ENCODE measurements at places on chromosomes 16 and 17.

DNA sequence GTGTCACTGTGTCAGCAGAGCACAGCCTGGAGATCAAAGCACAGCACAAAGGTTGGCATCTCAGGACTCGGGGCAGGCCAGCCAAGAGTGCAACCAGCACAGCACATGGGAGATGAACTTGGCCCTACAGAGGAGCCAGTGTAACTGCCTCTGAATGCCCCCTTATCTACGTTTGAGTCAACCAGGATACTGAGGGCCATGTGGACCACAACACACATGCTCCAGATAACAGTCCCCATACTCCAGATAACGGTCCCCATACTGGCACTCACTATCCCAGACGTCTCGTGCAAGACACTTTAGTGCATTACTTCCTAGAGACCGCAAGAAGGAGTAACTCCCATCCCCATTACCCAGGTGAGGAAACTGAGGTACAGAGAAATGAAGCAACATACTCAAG, 88.2 kb downstream of the XYLT1 start:
- DNase-seq = no peak

DNA sequence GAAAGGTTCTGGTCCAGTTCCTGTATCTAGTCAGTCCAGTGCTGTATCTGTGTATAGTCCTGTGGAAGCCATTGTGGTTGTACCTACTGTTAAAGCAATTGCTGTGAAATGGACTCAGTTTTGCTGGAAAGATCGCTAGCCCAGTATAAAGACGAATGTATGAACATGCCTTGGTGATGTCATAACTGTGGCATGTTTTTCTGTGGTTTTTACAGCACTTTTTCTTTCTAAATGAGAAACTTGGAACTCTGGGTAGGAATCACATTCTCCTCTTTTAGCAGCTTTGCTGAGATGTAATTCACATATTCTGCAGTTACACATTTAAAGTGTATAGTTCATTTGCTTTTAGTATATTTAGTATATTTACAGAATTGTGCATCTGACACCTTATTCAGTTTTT, 58.1 kb downstream of the MAP2K4 start:
- DNase-seq = no peak

DNA sequence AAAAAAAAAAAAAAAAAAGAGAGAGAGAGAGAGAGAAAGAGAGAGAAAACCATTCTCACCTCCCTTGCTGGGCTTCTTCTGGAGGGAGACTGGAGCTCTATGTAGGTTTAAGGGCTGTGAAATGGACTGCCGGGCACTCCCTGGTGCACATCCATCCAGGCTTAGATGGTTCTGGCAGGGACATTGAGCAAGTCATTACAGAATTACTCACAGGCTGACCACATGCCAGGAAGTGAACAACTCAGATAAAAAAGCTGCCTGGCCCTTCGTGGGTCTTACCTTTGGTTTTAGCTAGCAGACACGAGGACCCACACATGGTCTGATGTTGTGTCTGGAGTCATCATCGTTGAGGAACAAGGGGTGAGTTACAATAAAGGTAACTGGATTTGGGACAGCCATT, 847.4 kb upstream of the EEF2KMT start:
- DNase-seq = no peak

- DNase-seq = no peak
Measured at GRCh38 chr16:1815461-1815860, 11.2 kb downstream of the HAGH start.

DNA sequence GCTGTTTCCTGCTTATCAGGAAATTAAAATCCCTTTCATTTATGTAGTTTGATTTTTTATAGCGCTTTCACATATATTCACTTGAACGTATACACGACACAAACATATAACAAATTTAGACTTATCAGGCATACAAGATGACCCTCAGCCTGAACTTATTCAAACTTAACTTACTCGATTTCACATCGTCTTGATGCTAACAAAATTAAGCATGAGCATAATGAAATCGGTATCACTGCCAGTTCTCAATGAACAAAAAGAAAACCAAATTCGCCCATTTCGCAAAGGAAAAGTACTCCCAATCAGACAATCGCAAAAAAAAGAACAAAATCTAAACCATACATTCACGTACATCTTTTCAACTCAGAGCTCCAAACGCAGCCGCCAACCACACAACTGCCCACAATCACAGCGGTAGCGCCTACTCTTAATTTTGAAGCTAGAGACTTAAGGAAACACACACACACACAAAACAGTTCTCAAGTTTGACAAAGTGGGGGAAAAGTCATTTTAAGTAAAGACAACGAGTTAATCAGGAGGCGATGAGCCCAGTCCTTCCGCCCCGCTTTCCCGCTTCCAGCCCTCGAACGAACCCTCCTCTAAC, 1.1 kb downstream of the GJC1 start:
- DNase-seq = no peak

GRCh38 chr16:23709536-23709935, 3.5 kb downstream of the ERN2 start:
- DNase-seq = no peak

DNA sequence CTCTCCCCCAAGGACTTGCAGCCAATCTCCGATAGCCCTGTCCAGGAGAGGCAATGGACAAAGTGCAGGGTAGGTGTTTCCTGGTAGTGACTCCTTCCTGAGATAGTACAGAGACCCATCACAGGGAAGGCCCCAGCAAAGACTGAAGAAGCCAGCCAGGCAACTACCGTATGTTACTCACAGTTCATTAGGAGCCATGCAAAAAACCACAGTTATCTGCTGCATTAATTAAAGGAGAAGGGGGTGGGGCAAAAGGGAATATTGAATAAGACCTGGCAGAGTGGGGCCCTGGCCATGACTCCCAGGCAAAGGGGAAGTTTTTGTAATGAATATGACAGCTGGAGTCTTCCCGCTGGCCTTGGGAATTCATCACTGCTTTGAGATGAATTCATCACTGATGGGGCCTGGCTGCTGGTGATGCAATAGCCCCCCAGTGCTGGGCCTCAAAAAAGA, 2.5 kb upstream of the SLC13A2 start:
- DNase-seq = no peak

DNA sequence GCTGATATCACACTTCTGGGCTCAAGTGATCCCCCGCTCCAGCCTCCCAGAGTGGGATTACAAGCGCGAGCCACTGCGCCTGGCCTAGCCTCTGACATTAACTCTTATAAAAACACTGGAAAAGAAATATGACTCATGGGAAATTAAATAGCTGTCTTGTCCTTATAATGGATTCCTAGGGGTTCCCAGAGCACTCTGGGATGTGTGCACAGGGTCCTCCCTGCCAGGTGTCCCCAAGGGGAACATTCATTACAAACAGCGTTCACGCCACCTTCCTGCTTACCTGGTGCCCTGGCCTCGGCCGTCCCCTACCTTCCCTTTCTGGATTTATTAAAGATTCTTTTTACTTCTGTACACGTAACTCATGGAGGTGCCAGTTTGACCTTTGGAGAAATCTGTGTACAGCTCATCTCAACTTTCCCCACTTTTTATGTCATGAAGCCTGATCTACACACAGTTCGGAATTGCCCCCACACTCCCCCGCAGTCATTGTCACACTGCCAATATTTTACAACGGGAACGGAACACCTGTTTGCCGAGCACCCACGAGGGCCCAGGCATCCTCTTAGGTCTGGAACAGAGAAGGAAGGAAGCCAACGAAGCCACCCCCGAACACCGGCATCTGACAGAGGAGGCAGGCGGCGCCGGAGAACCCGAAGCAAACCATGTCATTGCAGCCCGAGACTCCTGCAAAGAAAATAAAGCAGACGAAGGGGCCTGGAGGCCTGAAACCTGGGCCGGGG, 39.7 kb upstream of the MEAK7 start:
- DNase-seq = no peak

- DNase-seq = no peak
Measured at GRCh38 chr16:70746040-70746707, 54.8 kb downstream of the VAC14 start.

DNA sequence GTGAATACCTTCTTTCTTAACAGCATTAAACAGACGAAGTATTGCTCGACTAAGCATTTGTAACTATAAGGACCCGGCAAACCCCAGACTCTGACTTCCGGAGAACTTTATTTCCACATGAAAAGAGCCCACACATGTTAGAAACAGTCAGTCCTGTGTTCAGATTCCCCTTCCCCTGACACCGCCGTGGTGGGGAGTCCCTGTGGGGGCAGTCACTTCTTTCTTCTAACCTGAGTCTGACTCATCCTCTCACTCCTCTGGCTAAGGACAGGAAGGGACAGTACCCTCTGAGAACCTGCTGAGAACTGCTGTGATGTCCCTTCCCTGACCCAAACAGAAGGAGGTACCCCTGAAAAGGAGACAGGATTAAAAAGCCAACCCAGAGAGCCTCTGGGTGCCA, 165.1 kb downstream of the XYLT1 start:
- no peak for DNase-seq

- no peak for DNase-seq
Measured at GRCh38 chr16:3520841-3521240, 20.0 kb downstream of the CLUAP1 start.

DNA sequence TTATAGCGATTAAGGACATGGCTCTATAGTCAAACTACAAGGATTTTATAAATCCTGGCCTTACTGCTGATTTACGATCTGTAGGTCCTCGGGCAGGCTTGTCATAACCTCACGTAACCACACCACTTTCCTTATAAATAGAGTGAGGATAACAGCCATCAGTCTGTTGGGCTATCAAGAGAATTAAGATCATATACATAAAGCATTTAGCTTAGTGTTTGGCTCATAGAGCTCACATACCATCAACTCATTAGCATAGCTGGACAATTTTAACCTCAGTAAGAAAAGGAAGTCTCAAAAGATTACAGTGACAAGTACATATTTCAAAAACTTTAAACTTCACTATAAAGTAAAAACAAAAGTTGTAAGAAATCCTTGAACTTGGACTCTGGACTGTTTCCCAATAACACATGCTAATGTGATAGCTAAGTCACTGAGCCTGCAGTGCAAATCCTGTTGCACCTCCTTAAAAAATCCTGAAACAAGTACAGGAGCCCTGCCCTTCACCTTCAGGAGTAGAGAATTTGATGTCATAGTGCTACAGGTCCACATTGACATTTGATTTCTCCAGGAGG, 20.8 kb upstream of the CLEC3A start:
- no peak for DNase-seq

DNA sequence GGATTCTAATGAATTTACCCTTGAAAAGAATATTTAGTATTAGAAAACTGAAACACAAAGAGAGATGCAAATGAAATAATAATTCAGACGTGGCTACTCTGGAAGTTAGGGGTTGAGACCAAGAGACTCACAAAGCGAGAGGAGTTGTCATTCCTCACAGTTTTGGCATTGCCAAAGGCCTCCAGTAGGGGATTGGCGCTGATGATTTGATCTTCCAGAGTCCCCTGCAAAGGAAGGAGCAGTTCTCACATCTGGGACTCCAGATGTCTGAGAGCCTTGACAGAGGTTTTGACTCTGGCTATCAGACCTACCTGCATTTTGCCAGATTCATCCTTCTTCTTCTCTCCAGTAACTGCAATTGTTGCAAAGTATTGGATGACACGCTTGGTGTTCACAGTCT, 6.6 kb downstream of the MYH8 start:
- no peak for DNase-seq

- no peak for DNase-seq
Measured at GRCh38 chr17:43534909-43535308, 11.2 kb downstream of the ETV4 start.

DNA sequence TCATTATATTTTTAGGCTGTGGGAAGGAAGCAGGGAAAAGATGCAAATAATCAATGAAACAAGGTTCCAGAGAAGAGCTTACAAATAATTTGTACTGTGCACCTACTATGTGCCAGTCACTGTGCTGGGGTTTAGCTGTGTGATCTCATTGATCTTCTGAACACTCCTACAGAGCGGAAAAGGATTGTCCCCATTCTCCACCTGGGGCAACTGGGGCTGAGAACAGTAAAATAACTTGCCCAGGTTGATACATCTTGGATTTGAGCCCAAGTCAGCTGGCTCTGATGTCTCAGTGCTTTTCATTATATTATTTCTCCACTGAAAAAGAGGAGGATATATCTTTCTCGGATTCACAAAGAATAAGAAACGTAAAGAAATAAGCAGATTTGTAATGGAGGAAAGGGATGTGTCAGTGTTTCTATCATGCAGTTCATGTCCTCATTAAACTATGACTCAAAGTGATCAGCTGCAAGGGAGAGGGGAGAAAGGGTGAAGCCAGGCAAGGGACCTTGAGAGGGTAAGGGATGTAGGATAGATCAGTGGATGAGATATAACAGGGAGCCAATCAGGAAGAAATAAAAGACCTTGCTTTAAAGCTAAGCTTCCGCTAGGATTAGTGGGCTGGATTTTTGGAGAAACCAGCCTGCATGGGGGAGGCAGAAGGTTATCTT, 143.6 kb upstream of the NOL11 start:
- no peak for DNase-seq

- DNase-seq = no peak
Measured at GRCh38 chr17:40326014-40326831, 17.2 kb downstream of the RARA start.

- DNase-seq = no peak
Measured at GRCh38 chr16:68740628-68741346, 3.7 kb downstream of the CDH1 start.

- no peak for DNase-seq
Measured at GRCh38 chr17:75353176-75353575, 52.3 kb downstream of the GRB2 start.

DNA sequence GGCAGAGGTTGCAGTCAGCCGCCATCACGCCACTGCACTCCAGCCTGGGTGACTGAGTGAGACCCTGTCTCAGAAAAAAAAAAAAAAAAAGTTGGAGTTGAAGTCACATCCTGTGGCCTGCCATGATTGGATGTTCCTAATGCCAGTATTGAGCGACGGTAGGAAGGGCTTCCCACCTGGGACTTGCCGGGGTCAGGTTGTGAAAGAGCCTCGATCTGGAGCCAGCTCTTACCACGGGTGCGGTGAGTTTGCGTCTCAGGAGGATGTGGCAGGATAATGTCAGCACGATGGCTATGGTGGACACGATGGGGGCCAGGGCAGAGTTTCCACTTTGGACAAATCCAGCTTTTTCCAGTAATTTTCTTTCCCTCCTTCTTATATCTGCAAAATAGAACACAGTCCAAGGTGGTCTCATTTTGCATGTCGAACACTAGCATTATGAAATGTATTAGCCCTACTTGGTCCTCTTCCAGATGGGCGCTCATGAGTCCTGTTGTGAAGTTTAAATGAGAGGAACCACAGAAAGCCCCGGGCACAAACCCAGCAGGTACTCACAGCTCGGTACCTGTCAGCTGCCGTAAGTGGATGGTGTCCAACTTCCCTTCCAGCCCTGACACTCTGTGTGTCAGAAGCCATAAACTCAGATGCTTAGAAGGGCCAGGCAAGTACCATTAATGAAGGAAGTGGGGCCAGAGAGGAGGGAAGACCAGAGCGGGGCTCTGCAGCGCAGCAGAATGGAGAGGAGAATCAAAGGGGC, 22.2 kb downstream of the ABCC12 start:
- no peak for DNase-seq

- no peak for DNase-seq
Measured at GRCh38 chr16:3661922-3662321, 7.4 kb downstream of the DNASE1 start.

DNA sequence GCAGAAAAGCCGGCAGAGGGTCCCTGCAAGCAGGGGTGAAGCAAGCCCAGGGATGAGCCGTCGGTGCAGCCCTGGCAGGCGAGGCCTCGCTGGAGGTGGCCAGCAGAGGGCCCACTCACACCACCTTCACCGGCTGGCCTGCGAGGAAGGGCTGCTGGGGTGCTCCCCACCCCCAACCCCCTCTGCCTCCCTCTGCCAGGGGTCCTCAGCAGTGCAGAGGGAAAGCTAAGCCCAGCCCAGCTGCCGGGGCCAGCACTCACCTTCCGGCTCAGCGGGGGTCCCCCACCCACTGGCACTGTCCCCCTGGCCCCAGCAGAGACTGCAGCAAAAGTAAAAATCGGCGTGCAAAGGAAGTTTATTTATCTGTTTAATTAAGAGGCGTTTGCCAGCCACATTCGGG, 113.4 kb downstream of the ENGASE start:
- DNase-seq = peak; percentile 72

Measured in endothelial cell (in vitro differentiated cells).